A375 (cell line): ENCODE measurements at places on chromosomes 6 and 20. TPM values are rescaled to one million over a fixed set of nuclear protein-coding genes. Genes with fewer than 3 reads are reported as not detected.

The TAP1 gene
- total RNA-seq: 21.4 and 24.1 TPM in 2 replicates

The GTF3C6 gene
- 73.9 and 77.7 TPM in 2 replicates for total RNA-seq

The VWA7 gene
- total RNA-seq: 0.34 TPM in 2 replicates

The PTPRT gene
- total RNA-seq: not detected in 2 replicates

The RPS6KA2 gene
- total RNA-seq: 10.5 and 14.1 TPM in 2 replicates

The ADGB gene
- total RNA-seq: not detected in 2 replicates

The FLRT3 gene
- 15.0 and 17.4 TPM in 2 replicates for total RNA-seq

The ALDH5A1 gene
- 4.6 and 5.5 TPM in 2 replicates for total RNA-seq

The CRISP3 gene
- not detected in 2 replicates for total RNA-seq
